ENCODE measurements at places on chromosomes 3 and 15.

- DNase-seq: no peak
These were observed 3.3 kb upstream of the XCR1 start for GRCh38 chr3:46030626-46031025.

GRCh38 chr3:129245141-129245540 is 4.3 kb upstream of the COPG1 start:
- no peak for DNase-seq

DNA sequence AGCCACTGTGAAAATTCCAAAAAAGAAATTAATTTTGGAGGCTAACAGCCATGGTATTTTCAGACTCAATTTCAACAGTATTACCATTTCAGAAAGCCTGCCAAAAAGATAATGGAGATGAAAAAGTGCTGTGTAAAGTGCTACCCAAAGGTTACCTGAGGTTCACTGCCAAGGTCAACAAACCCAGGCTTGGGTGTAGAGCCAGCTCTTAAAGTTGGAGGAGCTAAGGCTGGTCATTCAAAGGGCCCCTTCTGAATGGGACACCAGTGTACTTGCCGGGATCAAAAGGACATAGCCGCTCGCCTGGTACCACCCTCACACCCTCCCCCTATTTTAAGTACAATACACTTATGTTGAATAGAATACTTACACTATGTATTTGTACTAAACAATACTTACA is 64.5 kb downstream of the ETV5 start:
- no peak for DNase-seq

DNA sequence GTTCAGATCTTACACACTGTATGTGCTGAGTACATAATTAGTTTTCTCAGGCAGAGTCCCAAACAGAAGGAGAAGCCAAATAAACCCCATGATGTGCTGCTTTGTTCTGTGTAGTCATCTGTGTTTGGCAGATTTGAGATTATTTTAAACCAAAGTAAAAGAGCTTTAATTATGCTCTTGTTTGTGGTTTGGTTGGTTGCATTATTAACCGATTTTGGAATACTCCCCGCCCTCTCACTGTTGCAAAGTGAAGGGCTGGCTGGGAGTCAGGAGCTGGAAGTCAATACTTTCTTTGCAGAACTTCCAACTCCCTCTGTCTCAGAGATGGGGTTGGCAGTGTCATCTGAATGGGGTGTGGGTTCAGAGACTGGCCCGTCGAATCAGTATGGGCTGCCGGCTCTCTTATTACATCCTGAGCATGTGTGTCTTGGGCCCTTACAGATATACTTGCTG is 34.4 kb downstream of the SLCO3A1 start:
- DNase-seq: peak; percentile 45

DNA sequence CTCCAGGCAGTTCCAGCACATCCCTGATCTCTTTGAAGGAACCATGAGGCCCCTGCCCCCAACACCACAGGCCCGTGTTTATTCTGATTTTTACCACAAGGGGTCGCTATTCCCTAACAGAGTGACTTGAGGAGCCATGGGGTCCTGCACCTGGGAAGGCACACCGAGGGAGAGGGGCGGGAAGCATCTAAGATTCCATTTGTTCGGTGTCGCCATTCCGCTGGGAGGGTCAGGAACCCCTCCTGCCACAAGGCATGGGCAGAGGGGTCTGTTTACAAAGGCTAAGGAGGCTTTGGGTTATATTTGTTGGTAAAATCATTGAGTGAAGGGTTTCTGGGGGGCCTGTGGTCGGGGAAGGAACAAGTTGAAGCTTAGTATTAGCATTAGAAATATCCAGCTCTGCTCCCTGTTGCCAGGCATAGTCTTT is 77.1 kb downstream of the WDR76 start:
- DNase-seq: peak; percentile 79

DNA sequence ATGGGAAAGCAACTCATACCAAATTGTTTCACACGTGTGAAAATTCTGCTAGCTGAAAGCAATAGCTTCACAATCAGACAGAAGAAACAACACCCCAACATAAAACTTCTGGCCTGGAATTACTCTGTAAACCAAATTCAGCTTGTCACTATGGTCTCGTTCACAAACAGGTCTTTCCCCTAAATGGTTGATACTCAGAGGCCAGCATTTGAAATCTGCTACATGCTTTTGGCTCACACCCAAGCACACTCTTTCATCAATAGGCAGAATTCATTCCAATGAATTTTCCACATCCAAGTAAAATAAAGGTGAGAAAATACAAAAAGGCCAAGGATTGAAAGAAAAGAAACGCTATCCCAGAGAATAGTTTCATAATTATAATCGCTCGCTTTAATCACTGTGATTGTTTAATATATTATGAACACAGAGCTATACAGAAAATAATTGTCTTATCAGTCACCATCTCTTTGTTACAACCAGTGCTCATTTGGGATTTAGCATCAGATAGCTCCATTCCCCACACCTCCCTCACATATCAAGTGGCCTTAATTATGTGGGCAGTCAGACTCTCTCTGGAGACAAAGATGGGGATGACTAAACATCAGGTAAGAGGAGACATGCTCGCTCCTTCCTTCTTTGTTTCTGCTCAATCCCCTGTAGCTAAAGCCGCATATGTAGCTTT is 503.8 kb upstream of the ARRDC4 start:
- peak; percentile 0 for DNase-seq

GRCh38 chr15:26083457-26083856 is 220.3 kb upstream of the ATP10A start:
- no peak for DNase-seq

- DNase-seq: no peak
These were observed 11.3 kb upstream of the IQGAP1 start for GRCh38 chr15:90376789-90377188.

GRCh38 chr3:38138349-38139190 is at the start of gene MYD88:
TSS of gene MYD88 (plus strand) at chr3:38138661. CDS start at chr3:38138701, 40 bp downstream.
- DNase-seq: peak; percentile 67

DNA sequence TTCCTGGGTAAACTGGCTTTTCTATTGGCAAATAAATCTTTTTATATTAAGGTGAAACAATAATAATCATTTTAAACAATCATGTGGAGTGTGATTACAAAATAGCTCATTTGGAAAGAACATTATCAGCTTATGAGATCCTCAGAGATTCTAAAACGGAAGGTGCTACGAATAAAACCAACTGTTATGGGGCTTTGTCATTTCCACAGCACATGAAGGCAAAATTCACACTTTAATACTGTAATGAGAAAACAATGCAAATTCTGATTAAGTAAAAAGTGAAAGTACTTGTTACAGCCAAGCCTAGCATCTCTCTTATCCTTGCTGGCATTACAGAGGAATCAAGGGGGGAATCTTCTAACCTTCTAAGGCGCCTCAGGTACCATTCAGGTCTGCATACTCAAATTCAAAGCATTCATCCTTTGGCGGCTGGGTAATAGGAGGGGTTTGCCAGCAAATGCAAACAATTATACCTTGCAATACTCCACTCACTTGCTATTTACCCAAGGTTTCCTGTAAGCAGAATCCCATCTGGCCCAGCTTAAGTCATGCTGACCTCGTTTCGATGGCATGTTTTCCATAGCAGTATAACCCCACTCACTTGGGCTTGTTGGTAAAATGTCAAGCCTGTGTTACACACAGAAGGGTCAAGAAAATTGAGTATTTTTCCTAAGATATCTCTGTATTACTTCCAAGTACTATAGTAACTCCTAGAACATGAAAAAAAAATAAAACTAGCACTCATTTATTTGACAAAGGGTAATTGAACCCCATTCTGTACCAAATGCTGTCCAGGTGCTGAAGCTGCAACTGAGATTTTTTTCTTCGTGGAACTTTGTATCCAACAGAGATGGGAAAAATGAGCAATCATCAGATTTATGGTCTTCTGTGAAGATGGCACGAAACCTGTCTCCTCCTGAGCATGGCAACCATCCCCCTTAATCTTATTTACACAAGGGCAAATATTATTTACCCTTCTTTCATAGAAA is 183.7 kb upstream of the LMCD1 start:
- DNase-seq: peak; percentile 59

DNA sequence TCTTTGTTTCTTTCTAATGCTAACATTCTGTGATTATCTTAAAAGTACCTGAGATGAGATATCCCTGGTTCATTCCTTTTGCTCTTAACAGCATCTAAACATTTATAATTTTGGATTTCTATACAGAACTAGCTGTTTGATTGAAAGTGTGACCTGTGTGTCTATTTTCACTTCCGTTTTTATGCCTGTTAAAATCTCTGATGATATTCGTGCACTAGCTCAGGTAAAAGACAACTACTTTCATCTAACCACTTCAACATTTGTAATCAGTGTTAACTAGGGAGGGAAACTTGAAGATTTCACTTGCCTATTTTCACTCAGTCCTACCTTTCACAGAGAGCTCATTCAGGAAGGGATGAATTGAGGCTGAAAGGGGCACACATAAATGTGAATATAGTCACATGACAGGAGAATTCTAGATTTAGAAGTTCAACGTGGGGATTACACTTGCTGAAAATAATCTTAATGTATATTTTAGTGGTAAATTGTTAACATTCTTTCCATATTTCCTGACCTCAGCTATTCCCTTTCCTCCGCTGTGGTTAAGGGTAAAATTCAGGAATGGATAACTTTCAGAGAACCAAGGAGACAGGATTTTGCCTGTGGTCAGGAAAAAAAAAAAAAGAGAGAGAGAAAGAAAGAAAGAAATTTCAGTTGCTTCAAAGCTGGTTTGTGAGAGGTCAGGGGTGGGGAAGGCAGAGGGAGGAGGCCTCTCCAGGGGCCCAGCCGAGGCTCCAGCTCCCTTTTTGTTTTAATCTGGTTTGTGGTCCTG is 159.8 kb upstream of the TSC22D2 start:
- DNase-seq: no peak

DNA sequence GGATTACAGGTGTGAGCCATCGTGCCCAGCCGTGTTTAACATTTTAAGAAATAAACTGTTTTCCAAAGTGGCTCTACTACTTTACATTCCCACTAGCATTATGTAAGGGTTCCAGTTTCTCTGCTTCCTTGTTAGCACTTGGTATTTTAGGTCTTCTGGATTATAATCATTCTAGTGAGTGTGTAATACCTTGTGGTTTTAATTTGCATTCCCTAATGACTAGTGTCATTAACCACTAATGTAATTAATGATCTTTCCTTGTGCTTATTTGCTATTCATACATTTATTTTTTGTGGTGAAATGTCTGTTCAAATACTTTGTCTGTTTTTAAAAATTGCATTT is 30.7 kb downstream of the ARIH2 start:
- no peak for DNase-seq

- no peak for DNase-seq
These were observed 42.2 kb downstream of the KLHL25 start for GRCh38 chr15:85752491-85752961.

GRCh38 chr3:196501316-196502044 is 2.1 kb downstream of the RNF168 start:
- DNase-seq: peak; percentile 53

Data from NCI-H69 (cell line).